ENCODE measurements at places on chromosomes 5 and 9.

DNA sequence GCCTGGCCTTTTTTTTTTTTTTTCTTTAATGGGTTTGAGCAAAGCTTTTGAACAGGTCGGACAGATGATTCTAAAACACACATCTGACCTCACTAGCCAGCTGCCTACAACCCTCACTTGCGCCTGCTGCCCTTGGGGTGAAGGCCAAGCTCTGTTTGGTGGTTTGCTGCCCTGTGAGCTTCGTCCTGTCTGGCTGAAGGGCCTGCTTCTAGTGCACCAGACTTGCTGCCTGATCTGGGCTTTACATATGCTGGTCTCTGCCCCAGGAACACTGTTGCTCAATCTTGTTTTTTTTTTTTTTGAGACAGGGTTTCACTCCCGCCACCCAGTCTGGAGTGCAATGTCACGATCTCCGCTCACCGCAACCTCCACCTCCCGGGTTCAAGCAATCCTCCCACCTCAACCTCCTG, 16.4 kb upstream of the DOLPP1 start:
- DNase-seq: no peak
- no peak overlapping the region for H3K4me3 ChIP-seq
- no peak overlapping the region for H3K27ac ChIP-seq
- no peaks in the 10 kb centered on the region for H3K27me3 ChIP-seq
- no peaks in the 10 kb centered on the region for H3K4me1 ChIP-seq

DNA sequence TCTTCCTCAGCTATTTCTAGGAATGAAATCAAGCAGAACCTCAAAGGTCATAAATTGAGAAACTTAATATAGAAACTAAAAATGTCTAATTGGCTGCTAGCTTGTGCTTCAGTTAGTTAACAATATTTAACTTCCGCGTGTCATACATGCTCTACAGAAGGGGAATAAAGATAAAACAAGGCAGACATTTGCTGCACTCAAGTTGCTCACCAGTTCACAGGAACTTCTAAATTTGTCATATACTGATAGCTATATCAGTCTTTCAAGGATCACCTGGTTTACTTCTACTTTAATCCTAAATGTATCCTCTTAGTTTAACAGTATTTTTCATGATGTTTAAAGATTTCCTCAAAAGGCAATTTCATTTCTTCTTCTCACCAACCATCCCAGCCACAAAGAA, 8.4 kb downstream of the CCNH start:
- peaks cover 11% of the 10 kb centered on the region for H3K36me3 ChIP-seq
- no peaks in the 10 kb centered on the region for H3K27me3 ChIP-seq
- no peak overlapping the region for H3K27ac ChIP-seq
- no peak overlapping the region for H3K4me3 ChIP-seq
- H3K4me1 ChIP-seq: no peaks in the 10 kb centered on the region

DNA sequence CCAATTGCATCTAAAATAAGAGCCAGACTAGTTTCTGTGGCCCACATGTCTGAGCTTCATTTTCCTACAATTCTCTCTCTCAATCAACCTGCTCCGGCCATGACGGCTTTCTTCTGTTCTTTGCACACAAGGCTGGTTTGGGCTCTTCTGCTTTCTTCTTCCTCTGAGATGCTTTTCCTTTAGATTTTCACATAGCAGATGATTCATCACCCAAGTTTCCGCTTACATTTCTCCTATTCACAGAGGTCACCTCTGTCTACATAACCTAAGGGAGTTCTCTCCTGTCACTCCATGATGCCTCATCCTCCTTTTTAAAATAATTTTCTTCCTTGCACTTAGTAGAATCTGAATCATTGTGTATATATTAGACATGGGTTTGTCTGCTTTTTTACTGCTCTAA, 334.6 kb upstream of the TUSC1 start:
- no peak overlapping the region for H3K27ac ChIP-seq
- H3K4me3 ChIP-seq: no peak overlapping the region
- DNase-seq: no peak
- no peaks in the 10 kb centered on the region for H3K36me3 ChIP-seq
- H3K4me1 ChIP-seq: no peaks in the 10 kb centered on the region

DNA sequence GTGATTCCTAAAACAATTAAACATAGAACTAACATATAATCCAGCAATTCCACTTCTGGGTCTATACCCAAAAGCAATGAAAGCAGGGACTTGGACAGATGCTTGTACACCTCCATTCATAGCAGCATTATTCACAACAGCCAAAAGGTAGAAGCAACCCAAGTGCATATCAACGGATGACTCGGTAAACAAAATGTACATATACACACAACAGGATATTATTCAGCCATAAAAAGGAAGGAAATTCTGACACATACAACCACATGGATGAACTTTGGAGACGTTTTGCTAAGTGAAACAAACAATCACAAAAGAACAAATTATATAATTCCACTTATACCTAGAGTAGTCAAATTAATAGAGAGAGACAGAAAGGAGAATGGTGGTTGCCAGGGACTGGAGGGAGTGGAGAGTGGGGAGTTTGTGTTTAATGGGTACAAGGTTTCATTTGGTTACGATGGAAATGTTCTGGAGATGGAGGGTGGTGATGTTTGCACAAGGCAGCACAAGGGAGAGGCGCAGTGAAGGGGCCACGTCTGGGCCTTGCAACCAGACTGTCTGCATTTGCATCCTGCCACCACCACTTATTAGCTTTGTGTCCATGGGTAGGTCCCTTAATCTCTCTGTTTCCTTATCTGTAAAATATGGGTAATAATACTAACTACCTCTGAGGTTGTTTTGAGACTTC, 36.3 kb upstream of the RLN1 start:
- no peak for DNase-seq
- no peaks in the 10 kb centered on the region for H3K27me3 ChIP-seq
- no peaks in the 10 kb centered on the region for H3K36me3 ChIP-seq
- no peak overlapping the region for H3K4me3 ChIP-seq

GRCh38 chr9:29830821-29831220, 2257.5 kb upstream of the C9orf72 start:
- no peak overlapping the region for H3K4me3 ChIP-seq
- no peaks in the 10 kb centered on the region for H3K36me3 ChIP-seq
- no peaks in the 10 kb centered on the region for H3K27me3 ChIP-seq

DNA sequence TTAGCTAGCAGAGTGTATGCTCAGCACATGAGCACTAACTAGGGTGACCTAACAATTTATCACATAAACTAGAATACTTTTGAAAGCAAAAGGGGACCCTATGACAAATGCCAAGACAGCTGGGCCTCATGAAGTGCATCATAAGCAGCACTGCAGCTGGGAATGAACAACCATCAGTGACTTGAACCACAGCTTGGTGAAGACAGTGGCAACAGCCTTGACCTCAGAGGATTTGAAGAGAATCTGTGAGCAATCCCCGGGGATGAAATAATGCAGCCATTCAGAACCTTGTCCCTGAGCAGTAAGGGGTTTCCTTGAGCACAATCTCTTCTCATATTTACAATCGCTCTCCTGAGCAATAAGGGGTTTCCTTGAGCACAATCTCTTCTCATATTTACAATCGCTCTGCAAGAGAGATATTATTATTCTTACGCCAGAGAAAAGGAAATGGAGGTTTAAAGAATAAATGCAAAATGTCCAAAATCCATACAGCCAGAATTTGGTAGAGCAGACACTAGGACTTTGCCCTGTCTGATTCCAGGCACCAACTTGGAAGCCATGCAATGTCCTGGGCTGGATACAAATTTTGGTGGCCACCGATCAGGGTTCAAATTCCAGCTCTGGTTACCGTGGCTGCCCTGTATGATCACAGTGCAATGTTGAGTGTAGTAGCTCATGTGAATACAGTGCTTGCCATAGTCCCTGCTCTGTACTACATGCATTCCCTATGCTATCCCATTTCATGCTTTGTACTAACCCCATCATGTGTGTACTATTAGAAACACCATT, 846 bp upstream of the NSG2 start:
- H3K27me3 ChIP-seq: no peaks in the 10 kb centered on the region
- H3K4me3 ChIP-seq: no peak overlapping the region
- no peaks in the 10 kb centered on the region for H3K36me3 ChIP-seq
- no peak for DNase-seq

DNA sequence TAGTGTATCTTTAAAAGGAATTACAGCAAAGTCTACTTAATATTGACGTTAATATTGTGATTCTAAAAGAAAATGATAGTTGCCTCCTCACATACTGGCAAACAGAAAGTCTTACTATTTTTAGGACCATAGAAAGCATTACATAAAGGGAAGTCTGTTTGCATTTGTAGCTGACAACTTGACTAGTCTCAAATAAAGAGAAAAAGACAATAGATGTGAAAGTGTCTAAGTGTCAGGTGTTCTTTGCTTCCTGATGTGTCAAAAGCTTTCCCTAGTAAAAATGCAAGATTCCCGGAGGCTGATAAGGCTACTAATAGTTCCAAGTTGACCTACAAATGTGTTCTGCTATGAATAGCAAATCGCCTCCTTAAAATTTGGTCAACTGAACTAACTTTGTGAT, 259.7 kb downstream of the CDH10 start:
- no peaks in the 10 kb centered on the region for H3K27me3 ChIP-seq
- no peaks in the 10 kb centered on the region for H3K4me1 ChIP-seq
- H3K27ac ChIP-seq: no peak overlapping the region
- DNase-seq: no peak
- no peaks in the 10 kb centered on the region for H3K36me3 ChIP-seq

DNA sequence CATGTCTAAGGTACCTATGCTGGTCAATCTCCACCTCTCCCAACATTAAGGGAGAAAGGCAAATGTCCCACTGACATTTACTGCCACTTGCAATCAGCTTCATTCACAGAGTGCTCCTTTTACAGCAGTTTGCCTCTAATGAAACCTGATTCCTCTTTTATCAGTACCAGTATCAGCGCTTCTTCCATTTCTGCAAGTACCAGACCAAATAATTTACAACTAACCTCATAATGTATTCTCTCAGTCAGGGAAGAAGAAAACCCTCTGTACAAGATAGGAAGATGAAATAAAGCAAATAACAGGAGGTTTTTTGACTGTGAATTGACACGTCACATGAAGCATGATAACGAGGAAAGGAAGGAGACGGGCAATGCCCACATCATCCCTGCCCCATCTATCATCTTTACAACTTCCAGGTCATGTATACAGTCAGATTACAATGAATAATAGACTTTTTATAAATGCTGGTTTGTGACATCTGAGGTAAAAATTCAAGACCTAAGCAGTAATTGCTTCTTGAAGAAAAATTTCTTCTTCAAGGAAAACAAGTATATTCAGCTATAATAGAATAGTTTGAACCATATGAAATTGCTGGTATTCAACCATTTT, 21.9 kb downstream of the ABITRAM start:
- no peak for DNase-seq
- no peaks in the 10 kb centered on the region for H3K36me3 ChIP-seq
- no peak overlapping the region for H3K27ac ChIP-seq
- no peaks in the 10 kb centered on the region for H3K27me3 ChIP-seq
- H3K4me3 ChIP-seq: no peak overlapping the region
- H3K4me1 ChIP-seq: no peaks in the 10 kb centered on the region

GRCh38 chr5:57902095-57902494, 419.5 kb upstream of the ACTBL2 start:
- H3K4me1 ChIP-seq: 0 out of 2 replicates have a peak, but pooled peaks cover 1% of the 10 kb centered on the region

GRCh38 chr5:134512661-134512999, 12.8 kb upstream of the JADE2 start:
- H3K27ac ChIP-seq: no peak overlapping the region
- no peaks in the 10 kb centered on the region for H3K27me3 ChIP-seq
- no peak for DNase-seq
- H3K36me3 ChIP-seq: no peaks in the 10 kb centered on the region
